Suppressor macrophage treated with lipopolysaccharide for 1 hour (primary cell): ENCODE measurements at places on chromosomes 2 and 18.
A peak's percentile ranks its signal among the peaks of the same experiment; 100 is the strongest.

- no peak for DNase-seq
Measured at GRCh38 chr2:24203787-24204150, 28.9 kb downstream of the FAM228A start.

DNA sequence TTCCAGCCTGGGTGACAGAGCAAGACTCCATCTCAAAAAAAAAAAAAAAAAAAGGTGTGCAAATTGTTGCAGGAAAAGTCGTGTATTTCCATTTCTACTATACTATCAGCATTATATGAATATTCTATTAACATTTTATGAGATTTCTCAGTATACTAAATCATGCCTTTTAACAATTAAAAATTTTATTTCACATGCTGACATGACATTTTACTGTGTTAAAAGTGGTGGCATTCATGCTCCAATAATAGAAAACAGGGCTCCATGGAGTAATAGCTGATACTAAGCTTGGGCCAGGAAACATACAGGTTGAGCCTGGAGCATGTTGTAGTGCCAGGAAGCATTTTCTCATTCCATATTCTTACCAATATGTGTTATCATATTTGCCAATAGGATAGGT, 141.4 kb downstream of the SPAG16 start:
- no peak for DNase-seq

DNA sequence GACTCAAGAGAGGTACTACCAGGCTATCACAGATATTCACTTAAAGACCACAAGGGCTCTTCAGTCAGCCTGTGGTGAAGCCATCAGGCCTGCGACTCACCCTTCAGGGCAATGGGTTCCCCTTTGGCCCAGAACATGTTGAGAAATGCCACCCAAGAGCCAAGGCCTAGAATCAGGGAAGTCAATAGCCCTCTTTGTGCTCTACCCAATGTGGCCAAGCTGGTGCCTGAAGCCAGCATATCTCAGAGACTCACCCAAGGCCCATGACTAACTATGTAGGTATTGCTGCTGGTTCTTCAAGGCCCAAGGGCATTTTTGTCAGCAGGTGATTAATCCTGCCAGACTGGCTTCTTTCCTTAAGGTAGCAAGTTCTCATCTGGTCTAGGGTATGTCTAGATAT, 338.9 kb upstream of the SETBP1 start:
- peak; percentile 31 for DNase-seq

DNA sequence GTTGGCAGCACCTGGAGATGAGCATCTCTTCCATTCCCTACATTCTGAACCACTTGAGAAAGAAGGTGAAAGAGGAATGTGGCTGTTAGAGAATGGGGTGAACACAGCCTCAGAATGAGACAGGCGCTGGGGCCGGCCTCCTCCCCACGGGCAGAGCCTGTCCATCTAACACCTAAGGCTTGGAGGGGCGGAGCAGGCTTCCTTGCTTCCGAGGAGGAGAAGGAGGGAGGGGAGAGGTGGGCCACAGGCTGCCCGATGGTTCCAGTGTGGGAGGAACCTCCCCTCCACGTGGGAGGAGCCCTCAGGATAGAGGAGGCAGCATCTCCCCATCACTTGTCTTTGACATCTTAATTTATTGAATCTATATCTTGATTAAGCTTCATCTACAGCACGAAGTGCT, 68.6 kb downstream of the CIB4 start:
- DNase-seq = no peak

- DNase-seq = no peak
Measured at GRCh38 chr2:8153258-8153718, 528.6 kb upstream of the ID2 start.

DNA sequence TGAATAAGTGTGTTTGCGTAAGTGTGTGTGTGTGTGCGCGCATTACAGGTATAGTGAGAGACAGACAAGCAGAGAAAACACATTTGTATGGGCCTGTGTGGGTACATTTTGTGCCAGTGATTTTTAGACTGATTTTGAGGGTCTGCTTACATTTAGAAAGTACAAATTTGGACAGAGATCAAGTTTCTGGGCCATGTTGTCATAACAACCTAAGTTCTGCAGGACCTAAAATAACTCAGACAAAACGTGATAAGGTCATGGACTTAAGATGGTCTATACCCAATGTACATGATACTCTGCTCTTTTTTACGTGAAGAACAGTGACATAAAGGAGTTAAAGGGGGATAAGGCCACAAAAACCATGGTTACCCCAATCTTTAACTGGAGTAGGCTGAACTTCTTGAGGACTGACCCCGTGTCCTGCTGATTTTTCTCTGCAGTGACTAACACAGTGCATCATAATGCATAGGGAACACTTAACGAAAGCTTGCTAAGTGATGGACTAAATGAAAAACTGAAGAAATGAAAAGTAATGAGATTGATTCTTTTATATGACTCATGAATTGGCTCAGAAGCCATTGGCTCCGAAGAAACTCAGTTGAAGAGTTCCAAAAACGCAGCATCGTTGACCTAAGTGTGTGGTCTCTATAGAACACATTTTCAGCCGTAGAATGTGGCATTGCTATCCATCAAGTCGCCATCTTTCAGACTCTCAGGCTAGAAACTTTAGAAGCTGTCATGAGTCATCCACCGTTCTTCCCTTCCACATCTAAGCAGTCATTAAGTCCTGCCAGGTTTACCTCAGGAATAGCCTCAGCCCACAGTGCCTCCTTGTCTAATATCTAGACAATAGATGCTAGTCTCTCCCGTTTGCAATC, 61.6 kb upstream of the NCOA1 start:
- no peak for DNase-seq

DNA sequence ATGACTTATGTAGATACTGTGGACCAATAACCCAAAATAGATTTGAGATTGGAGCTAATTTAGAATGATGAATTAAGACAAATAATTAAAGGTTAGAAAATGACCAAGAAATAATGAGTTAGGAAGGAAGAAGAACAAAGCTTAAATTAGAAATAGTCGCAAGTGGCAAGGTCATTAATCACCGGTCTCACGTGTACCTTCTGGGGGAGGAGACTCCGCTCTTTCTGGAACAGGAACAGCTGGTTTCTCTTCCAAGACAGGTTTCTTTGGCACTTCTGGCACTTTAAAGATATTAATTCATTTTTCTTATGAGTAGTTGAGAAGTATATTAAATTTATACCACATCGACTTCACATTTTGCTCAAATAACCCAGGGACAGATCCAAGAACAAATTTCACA, 156.7 kb downstream of the TTN start:
- DNase-seq = no peak

DNA sequence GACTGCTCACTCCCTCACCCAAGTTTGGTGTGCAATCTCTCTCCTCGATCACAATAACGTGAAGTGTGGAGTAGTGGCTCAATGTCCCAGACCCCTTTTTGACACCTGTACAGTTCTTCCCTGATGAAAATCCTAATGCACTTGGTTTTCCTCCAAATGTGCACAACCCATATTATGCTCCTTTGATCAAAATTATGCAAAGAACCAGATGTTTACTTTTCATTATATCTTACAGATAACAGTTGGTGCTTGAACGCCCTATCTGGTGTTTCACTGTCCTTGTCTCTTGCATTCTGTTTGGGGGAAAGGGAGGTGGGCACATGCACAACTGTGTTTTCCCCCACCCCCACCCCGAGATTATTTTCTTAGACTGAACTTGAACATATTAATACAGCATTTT, 85.0 kb upstream of the CREB1 start:
- no peak for DNase-seq

DNA sequence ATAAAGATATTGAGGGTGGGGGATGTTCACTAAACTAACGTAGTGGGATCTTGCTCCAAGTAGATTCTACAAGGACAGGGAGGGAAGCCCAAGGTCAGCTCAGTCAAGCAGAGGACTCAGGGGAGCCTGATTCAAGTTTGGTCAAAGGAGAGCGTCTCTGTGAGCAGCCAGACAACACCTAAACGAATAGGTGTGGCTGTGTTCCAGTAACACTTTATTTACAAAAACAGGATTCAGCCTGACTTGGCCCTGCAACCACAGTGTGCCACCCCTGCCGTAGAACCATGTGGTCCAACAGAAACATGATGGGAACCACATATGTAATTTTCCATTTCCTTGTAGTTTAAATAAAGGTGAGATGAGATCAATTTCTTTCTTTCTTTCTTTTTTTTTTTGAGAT, 18.1 kb upstream of the FZD5 start:
- no peak for DNase-seq

GRCh38 chr2:143730155-143730952, 601.1 kb downstream of the ARHGAP15 start:
- peak; percentile 91 for DNase-seq

DNA sequence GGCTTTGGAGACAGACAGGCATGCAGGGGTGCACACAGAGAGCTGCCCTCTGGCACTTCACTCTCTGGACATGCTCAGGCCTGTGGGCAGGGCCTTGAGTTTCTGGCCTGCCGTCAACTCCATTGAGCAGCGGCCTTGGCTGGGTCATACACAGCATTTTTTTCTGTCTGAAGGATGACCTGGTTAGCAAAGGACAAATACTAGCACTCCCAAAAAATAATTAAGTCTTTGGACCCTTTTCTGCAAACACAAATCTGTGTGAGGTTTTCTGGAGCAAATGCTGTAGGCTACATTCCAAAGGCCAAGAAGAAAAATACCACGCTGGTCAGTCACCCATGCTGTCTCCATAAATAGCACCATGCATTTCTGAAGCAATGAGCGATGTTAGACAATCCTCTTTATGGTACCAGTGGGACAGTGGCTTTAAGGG, 124.7 kb upstream of the CTAGE1 start:
- no peak for DNase-seq

DNA sequence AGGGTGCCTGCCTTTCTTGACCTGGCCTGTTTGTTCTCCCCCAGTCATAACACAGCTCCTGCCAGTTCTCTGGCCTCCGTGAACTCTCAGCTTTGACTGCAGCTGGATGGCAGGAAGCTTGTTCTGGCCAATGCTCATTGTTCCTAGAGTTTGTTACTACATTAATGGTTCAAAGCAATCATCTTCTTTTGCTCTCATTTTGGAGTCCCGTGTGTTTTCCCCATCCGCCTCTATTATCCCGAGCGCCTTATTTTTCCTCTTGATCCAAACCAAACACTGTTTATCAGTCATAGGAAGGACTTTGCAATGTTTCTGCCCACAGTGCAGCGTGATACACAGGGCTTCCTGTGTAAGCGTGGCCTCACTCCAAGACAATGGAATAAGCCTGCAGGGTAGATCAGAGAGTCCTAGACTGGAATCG, 184.3 kb upstream of the APCDD1 start:
- DNase-seq = no peak

- no peak for DNase-seq
Measured at GRCh38 chr18:77666613-77667012, 417.0 kb downstream of the GALR1 start.

- DNase-seq = no peak
Measured at GRCh38 chr2:22683914-22684313, 701.1 kb upstream of the KLHL29 start.

DNA sequence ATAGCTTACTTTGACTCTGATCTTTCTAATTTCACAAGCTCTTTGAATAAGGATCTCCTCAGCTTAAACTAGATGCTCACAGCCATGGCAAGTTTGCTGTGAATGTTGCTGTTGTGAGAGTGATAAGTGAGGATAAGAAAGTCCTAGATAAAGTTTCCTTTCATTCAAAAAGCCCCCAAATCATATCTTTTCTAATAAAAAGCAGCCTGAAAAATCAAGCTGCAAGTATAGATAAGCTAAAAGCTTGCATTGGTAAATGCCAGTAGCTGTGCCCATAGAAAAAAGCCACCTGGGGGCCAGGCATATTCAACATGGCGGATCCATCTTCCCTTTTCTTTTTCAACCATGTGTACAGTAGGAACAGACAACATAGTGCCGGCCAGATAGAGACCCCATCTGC, 4.3 kb downstream of the NLRC4 start:
- no peak for DNase-seq

GRCh38 chr2:169476459-169476858, 2.8 kb upstream of the BBS5 start:
- no peak for DNase-seq

GRCh38 chr18:68699043-68699442, 15.9 kb downstream of the TMX3 start:
- no peak for DNase-seq

- DNase-seq = no peak
Measured at GRCh38 chr2:221423210-221423804, 148.8 kb downstream of the EPHA4 start.

- peak; percentile 71 for DNase-seq
Measured at GRCh38 chr2:174603280-174603679, 5.7 kb upstream of the WIPF1 start.

- no peak for DNase-seq
Measured at GRCh38 chr2:146295080-146295670, 1549.7 kb upstream of the ACVR2A start.

DNA sequence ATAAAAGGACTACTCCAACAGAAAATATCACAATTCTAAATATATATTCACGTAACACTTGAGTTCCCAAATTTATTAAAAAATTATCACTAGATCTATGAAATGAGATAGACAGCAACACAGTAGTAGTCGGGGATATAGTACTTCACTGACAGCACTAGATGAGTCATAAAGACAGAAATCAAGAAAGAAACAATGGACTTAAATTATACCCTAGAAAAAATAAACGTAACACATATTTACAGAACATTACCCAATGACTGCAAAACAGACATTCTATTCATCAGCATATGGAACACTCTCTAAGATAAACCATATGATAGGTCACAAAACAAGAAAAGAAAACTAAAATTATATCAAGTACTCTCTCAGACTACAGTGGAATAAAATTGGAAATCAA, 429.4 kb downstream of the MBD2 start:
- DNase-seq = no peak

DNA sequence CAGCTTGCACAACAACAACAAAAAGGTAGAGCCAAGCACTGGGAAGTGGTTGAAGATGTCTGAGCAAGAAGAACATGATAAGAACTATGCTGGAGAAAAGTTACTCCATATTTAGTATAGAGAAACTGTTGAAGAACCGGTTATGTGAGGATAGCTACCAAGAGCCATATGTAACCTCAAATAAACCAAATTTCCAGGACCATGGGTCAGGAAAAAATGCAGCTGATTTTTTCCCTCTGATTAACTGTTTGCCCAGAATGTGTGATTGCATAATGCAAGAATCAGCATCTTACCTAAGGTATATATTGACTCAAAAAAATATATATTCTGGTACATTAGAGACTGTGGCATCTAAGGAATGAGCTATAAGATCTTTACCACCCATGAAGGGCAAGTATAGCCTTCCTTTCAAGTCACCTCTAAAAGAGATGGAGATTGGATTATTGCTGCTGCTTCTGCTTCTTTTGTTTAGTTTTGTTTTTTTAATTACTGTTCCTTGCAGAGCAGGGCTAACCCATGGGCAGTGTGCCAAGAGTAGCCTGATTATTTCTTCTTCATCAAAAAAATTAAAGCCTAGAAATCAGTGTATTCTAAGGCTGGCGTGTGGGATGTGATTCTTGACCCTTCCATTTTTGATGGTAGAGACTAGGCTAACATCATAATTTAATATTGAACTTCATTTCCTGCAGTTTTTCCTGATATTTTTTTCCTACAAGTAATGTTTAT, 76.9 kb upstream of the MAP3K20 start:
- no peak for DNase-seq

- no peak for DNase-seq
Measured at GRCh38 chr2:37551783-37552182, 119.7 kb downstream of the CDC42EP3 start.

- peak; percentile 67 for DNase-seq
Measured at GRCh38 chr2:218019411-218020060, 16.7 kb upstream of the TNS1 start.

- DNase-seq = peak; percentile 93
Measured at GRCh38 chr2:150681120-150681804, 193.8 kb upstream of the RND3 start.
